Calu3 (cell line): ENCODE measurements at places on chromosomes 12 and 14. TPM values are rescaled to one million over a fixed set of nuclear protein-coding genes. Genes with fewer than 3 reads are reported as not detected.

The IFI27 gene
- 766 and 1,874 TPM in 2 replicates for total RNA-seq

The TAS2R50 gene
- total RNA-seq, result 1.8 TPM in 2 replicates

The KLRG1 gene
- total RNA-seq, result 0.38 and 0.66 TPM in 2 replicates

The PPFIA2 gene
- total RNA-seq, result 0.07 TPM in 1 of 2 replicates, not detected in the other

The TMEM229B gene
- total RNA-seq, result 0.76 and 2.5 TPM in 2 replicates

The PRR4 gene
- total RNA-seq, result 3.1 and 4.7 TPM in 2 replicates

The ANKS1B gene
- total RNA-seq, result 1.5 and 1.7 TPM in 2 replicates

The NPAS3 gene
- not detected in 2 replicates for total RNA-seq

The BICDL1 gene
- 25.7 and 31.6 TPM in 2 replicates for total RNA-seq

The LBHD2 gene
- total RNA-seq, result not detected in 2 replicates

The ASB8 gene
- 19.2 and 20.4 TPM in 2 replicates for total RNA-seq

The ENDOU gene
- 0.42 TPM in 1 of 2 replicates, not detected in the other for total RNA-seq
